ENCODE measurements at places on chromosomes 6 and 20.
A peak's percentile ranks its signal among the peaks of the same experiment; 100 is the strongest.

DNA sequence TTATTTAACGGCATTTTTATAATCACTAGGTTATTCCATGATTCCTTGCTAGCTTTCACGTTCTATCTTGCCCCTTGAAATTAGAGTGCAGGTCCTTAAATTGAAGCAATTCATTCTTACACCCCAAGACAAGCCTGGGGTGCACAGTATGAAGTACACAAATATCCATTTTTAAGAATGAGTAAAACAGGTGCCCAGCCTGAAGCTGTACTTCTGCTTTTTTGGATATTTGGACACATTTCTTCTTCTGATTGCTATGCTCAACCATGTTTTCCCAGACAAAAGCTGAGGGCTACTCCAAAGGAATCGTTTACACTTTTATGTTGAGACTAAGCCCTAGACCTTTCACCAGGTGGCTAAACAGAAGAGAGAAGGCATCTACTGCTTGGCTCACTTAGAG is 7.9 kb upstream of the TAGAP start:
- no peak for DNase-seq

GRCh38 chr6:170554796-170555137 is 598 bp downstream of the TBP start:
- DNase-seq: no peak

- no peak for DNase-seq
Measured at GRCh38 chr6:159700970-159701369, 7.9 kb upstream of the SOD2 start.

- DNase-seq: no peak
Measured at GRCh38 chr6:168636147-168637004, 195.4 kb downstream of the SMOC2 start.

- DNase-seq: no peak
Measured at GRCh38 chr6:39642270-39642669, 82.9 kb downstream of the KIF6 start.

DNA sequence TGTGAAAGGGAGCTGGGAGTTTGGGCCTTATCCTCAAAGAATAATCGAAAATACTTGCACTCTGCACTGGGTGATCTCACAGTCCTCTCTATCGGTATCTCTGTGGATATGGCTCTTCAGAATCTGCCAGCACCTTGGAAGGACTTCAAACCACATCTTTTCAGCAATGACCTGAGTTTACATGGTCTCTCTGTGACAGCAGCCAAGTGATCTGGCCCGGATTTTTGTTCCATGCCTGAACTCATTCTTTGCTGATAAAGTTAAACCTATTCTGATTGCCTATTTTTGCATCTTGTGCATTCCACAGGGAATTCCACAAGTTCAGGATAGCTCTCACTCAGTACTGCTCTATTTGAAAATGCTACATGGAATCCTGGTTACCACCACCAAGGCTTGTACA is 98.9 kb downstream of the HDGFL1 start:
- no peak for DNase-seq

DNA sequence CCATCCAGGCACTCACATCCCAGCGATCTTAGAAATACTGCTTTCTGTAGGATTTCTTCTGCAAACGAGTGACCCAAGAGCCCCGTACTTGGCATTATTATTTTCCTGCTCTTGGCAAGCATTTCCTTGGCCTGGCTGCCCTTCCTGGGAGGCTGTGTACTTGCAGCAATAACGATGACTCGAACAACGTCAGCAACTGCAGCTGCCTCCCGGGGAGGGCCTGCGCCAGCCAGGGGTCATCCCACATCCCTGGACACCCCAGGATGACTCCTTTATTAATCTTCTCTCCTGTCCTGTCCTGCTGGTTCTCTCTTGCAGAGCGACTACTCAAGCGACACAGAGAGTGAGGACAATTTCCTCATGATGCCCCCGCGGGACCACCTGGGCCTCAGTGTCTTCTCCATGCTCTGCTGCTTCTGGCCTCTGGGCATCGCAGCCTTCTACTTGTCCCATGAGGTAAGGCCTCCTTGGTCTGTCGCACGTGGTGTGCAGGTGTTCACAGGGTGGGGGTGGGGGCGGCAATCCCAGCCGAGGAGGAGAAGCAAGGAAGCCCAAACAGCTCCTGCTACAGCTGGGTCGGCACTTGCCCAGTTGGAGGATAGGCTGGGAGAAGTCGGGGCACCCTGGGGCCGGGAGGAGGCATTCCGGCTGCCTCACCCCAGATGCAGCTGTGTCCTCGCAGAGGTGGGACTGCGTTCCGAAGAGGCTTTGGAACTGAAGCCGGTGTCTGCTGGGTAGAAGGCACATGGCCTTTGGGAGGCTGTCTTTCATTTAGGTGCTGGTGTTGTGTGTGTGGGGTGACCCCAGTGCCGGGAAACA is 115.3 kb downstream of the SYNDIG1 start:
- no peak for DNase-seq

DNA sequence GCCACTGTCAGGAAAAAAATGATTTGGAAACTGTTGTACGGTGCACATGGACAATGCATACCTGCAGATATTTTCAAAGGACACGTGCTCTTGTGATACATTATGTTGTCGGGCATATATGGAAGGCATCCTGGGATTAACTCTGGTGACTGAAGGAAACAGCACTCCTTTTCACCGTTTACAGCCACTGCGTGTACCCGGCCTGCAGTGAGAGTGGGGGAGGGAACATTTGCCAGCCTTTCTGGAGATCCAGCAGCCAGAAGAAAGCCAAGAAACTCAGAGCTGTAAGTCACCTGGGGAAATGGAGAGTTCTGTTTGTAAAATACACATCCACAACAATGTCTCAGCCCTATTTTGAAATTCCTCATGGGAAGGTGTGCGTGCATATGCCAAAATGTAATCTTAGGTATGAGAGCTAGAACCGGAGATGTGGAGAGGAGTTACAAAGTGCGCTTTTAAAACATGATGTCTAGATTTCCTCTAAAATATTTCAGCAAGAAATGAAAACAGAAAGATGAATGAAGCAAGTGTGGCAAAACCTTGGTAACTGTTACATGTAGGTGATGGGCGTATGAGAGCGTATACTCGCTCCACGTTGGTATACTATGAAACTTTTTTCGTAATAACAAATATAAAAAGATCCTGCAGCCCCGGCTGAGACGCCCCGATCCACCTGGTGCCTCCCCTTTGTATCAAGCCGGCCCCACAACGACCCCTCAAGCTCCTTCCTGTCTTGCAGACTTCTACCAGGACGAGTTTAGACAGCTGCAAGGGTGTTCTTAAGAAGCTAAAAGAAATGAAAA is 8.6 kb upstream of the FOXF2 start:
- DNase-seq: no peak

DNA sequence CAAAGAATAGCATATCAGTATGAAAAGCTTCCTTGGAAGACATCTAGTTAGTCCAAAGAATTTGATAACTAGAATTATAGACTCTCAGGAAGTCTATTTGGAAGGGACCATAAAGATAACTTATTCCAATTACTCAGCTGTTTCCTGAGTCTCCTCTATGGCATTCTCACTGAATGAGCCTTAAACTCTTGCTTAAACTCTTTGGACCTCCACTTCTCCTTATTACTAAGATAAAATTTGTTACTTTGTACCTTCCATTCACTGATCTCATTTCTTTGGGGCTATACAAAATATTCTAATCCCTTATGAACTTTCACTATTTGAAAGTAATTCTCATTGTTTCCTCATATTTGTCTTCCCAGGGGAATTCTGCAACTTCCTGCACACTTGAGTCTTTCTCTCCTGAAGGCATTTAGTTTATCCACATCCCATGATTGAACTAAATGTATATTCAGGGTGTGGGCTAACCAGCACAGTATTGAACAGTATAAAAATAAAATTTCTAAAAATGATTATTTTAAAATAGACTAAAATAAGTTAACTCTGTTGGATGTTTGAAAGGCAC is 67.1 kb upstream of the NOTCH4 start:
- DNase-seq: no peak

DNA sequence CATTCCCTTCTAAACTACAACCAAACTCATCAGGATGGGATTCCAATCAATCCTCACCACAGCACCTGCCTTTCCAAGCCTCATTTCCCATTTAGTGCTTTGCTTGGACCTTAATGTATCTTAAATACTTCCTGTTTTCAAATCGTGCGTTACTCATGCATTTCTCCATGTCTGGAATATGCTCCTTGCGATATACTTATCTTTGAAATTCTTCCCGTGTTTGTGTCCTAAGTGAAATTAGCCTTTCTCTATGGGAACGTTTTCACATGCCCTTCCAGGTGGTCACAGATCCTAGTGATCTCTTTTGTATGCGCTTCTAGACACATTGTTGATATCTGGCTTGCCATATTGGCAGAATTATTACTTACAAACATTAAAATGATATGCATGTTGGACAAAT is 620.6 kb upstream of the AGPAT4 start:
- no peak for DNase-seq

- no peak for DNase-seq
Measured at GRCh38 chr6:53704700-53705099, 39.1 kb upstream of the KLHL31 start.

- no peak for DNase-seq
Measured at GRCh38 chr6:18978337-18979128, 591.4 kb downstream of the RNF144B start.

DNA sequence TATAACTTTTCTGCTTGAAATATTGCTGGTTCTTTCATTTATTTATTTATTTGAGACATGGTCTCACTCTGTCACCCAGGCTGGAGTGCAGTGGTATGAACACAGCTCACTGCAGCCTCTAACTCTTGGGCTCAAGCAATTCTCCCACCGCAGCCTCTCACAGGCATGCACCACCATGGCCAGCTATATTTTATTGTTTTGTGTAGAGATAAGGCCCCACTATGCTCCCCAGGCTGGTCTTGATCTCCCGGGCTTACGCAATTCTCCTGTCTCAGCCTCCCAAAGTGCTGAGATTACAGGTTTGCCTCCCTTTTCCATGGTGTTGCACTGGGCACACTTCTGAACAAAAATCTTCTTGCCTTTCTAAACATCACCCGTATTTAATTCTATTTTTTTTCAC is 39.1 kb upstream of the RNGTT start:
- DNase-seq: no peak

- DNase-seq: no peak
Measured at GRCh38 chr20:11227602-11228001, 553.8 kb upstream of the JAG1 start.

DNA sequence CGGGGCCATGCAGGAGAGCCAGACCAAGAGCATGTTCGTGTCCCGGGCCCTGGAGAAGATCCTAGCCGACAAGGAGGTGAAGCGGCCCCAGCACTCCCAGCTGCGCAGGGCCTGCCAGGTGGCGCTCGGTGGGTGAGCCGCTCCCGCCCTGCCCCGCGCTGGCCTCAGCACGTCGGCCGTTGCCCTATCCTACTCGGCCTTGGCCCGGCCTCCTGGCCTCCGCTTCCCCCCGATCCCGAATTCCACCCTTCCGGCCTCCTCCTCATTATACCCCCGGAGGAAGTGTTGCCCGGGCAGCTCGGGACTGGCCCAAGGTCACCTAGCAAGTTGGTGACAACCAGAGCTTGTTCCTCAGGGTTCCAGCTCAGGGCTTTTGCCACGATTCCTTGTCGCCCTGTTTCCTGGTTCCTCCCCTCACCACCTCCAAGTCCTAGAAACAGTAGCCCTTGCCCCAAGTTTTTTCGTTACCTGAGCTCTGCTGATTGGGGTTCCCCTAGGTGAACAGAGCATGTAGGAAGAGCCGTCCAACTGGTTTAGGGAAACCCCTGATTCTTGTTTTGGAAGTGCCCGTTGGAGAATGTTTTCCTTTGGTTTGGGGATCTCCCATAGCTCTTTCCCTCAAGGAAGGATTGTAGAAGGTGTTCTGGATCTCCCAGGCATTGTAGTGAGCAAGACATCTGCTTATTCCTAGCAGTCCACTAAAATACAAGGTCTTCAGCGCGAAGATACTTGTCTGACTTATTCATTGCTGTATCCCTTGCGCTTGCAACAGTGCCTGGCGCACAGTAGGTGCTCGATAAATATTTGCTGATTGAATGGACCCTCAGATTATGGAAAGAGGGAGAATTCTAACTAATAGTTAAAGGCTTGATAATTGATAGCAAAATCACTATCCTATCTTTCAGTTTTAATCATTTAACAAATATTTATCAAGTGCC is 641 bp downstream of the ARFGEF2 start:
- peak; percentile 21 for DNase-seq

DNA sequence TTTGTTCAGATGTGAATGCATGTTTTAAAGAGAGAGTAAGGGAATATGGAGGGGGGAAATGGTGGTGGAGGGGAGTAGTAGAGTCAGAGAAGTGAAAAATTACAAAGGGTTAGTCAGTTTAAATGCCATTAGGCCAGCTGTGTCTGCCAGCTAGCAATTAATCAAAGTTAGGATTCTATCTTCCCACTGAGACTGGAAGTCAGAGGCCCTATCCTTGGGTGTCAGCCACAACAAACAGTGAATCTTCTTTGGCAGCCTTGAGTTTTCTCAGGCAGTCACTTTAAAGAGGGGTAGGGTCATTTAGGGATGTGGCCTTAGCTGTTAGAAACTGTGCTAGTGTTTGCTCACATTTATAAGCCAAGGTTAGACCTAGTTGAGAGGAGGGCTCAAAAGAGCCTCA is 120.5 kb upstream of the BTBD3 start:
- no peak for DNase-seq

DNA sequence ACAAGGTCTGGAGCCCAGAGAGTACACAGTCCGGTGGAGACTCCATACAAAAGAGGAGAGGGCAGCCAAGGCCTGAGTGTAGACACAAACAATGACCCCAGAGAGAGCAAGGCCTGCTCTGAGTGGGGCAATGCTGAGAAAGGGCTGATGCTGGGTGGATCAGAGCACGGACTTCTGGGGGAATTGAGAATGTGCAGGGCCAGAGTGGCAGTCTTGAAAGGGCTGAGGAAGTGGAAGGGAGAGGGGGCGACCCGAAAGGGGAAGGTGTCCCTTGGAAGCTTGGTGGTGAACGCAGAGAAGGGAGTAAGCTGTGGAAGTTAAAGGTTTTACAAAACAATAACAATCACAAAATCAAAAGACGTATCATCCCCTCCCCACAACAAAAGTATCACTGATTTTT is 12.0 kb upstream of the GRM4 start:
- DNase-seq: no peak

DNA sequence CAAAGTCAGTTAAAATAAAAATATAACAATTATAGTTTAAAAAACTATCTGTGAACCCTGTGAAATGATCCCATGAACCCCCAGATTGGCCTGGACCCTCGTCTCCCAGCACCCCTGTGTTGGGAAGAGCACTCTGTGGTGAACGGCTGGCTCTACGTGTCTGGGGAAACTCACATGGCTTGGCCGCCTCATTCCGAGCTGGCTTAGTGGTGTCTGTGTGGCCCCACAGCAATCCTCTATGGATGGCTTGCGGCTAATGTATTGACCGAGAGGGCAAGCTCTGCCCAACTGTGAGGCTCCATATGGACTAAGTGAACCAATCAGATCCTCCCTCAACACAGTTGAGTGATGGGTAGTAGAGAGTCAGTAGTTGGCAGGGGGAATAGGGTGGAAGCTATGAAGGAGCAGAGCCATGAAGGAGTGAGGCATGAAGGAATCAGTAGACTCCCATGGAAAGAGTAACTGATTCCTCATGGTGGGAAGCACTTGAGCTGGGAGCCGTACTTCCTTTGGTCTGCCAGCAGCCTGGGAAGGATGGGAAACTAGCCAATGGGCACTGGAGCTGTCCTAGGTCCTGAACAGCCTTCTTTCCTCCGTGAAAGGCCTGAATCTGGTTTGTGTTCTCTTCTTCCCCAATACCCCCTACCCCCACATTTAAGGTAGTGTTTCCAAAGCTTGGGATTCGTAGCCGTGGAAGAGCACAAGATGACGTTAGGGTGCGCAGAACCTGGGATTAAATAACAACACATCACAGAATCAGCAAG is 21.6 kb upstream of the ZNF831 start:
- no peak for DNase-seq
